ENCODE measurements at places on chromosomes 16 and 17.

- DNase-seq = peak; percentile 40
Observed at GRCh38 chr17:16304830-16305229, 48.4 kb downstream of the CENPV start.

GRCh38 chr17:67245694-67246402 is 852 bp upstream of the HELZ start:
- no peak for DNase-seq

DNA sequence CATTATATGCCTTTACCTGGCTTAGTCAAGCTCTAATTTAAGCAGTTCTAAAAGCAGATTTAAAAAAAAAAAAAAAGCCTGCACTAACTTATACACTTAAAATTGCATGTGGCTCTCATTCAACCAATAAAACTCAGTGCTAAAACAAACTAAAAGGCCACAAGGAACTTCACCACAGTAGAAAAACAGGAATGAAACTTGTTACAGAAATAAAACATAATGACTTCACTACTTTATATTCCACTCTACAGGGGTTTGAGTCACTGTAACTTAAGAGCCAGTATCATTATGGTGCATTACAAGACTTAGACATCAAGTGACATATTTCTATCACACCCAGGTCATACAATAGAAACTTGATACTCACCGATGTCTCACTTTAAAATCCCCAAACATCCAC is 11.1 kb downstream of the CA10 start:
- DNase-seq = peak; percentile 72

GRCh38 chr17:75814900-75815373 is 29.3 kb downstream of the UNC13D start:
- DNase-seq = no peak

DNA sequence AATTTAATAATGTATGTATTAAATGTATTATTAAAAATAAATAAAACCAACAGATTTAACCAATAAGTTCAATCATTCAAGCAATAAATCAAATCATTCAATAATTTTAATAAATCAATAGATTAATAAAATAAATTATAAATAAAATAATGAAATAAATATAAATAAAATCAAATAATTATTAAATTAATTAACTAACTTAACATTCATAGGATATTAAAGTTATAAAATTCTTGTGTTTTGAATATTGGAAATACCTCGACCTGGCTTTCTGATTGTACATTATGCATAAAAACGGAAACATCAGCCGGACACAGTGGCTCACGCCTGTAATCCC is 182.2 kb downstream of the BANP start:
- DNase-seq = no peak

GRCh38 chr17:49723423-49723822 is 15.7 kb upstream of the SLC35B1 start:
- no peak for DNase-seq

GRCh38 chr16:1731073-1731472 is 25.1 kb downstream of the MAPK8IP3 start:
- DNase-seq = no peak

GRCh38 chr17:50507871-50508572 is at the start of gene MYCBPAP:
TSS of gene MYCBPAP (plus strand) at chr17:50508439. CDS start at chr17:50508675, 236 bp downstream.
- DNase-seq = peak; percentile 67

- DNase-seq = no peak
Observed at GRCh38 chr16:75103994-75104393, 12.6 kb downstream of the LDHD start.

GRCh38 chr16:74201576-74201975 is 95.0 kb upstream of the PSMD7 start:
- DNase-seq = no peak

- no peak for DNase-seq
Observed at GRCh38 chr16:28527985-28528384, 10.8 kb downstream of the NUPR1 start.

DNA sequence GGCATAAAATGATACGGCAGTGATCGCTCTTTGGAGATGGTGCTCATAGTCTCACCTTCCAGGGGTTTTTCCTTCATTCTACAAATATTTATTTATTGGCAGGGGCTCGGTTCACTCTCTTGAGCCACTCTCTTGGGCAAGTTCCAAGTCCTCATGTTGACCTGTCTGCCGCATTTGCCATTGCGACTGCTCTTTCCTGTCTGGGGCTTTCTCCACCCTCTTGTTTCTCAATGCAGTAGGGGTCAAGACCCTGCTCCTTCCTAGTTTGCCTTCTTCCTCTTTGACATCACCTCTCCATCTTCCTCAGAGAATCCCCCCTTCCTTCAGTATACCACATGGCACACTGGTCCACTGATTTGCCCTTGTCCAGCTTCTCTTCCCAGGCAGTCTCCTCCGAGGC is 21.9 kb upstream of the LRRC75A start:
- no peak for DNase-seq

DNA sequence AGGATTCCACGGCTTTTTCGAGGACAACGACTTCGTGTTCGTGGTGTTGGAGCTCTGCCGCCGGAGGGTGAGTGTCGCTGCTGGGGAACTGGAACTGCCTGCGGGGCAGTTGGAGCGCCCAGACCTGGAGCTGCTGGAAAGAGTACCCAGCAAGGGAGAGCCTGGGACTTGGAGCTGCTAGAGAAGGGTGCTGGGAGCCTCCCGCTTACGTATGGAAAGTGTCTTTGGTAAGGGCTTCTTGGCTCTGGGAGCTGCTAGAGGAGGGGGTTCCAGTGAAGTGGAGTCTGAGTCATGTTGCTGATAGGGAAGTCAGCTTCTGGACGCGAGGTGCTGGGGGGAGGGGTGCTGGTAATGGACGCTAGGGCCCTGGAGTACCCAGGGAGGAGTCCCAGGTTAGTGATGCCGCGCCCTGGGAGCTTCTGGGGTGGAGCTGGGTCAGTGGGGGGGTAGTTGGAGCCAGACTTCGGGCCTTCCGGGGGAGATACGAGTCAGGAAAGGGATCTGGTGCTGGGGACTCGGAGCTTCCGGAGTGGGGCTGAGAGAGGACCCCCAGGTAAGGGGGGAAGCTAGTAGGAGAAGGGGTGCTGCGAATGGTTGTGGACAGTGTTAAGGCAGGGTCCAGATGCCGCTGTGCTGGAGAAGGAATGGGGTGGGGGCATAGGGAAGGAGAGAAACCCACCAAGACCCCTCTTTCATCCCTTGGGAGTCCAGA is 741 bp downstream of the PLK1 start:
- peak; percentile 50 for DNase-seq
